Kidney (tissue), 22 donors: ENCODE measurements at places on chromosomes 7 and 10. TPM values are rescaled to one million over a fixed set of nuclear protein-coding genes. Genes with fewer than 3 reads are reported as not detected.

Gene NDUFB8
- total RNA-seq = 162 TPM

Gene CCL24
- total RNA-seq = not detected

Gene SPDYE9
- not detected for total RNA-seq

Gene HDAC9
- 22.1 TPM for total RNA-seq

Gene TMEM140
- 31.3 TPM for total RNA-seq

DNA sequence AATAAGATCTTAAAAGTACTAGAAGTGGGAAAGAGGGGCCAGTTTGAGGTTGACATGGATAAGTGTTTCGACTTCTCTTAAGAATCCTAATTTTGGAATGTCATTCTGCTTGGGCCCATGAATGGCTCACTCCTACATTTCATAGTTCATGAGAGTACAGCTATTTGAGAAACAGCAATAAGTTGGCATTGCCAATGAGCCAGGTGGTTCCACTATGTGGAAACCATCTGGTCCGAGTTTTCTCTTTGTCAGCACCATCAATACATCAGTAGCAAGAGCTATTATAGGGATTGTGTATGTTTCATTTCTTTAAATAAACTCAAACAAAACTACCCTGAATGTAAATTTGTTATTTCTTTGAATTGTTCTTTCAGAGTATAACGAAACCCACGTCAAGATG is 78.1 kb upstream of the NEBL start:
- H3K4me1 ChIP-seq = no peaks in the 10 kb centered on the region
- DNase-seq = no peak
- H3K36me3 ChIP-seq = no peaks in the 10 kb centered on the region
- H3K27me3 ChIP-seq = no peaks in the 10 kb centered on the region

GRCh38 chr7:7718492-7718891 is at the start of gene RPA3:
Gene RPA3 (minus strand): TSS chr7:7718607. CDS start chr7:7640418, 78,189 bp downstream.
- no peak for DNase-seq
- H3K27me3 ChIP-seq = no peaks in the 10 kb centered on the region
- H3K27ac ChIP-seq = no peak within 1 kb of the TSS
- H3K4me1 ChIP-seq = no peaks in the 10 kb centered on the region

DNA sequence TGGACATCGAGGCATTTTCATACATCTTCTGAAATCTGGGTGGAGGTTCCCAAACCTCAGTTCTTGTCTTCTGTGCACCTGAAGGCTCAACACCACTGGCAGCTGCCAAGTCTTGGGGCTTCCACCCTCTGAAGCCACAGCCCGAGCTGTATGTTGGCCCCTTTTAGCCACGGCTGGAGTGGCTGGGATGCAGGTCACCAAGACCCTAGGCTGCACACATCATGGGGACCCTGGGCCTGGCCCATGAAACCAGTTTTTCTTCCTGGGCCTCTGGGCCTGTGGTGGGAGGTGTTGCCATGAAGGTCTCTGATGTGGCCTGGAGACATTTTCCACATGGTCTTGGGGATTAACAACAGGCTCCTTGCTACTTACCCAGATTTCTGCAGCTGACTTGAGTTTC is 62.1 kb downstream of the INPP5A start:
- no peaks in the 10 kb centered on the region for H3K4me1 ChIP-seq
- no peaks in the 10 kb centered on the region for H3K36me3 ChIP-seq
- H3K27ac ChIP-seq = no peak overlapping the region
- H3K27me3 ChIP-seq = no peaks in the 10 kb centered on the region
- no peak overlapping the region for H3K4me3 ChIP-seq
- peak; percentile 41 for DNase-seq

- no peaks in the 10 kb centered on the region for H3K36me3 ChIP-seq
- H3K27me3 ChIP-seq = no peaks in the 10 kb centered on the region
- DNase-seq = no peak
Measured at GRCh38 chr10:44958898-44959246, 730 bp upstream of the RASSF4 start.

DNA sequence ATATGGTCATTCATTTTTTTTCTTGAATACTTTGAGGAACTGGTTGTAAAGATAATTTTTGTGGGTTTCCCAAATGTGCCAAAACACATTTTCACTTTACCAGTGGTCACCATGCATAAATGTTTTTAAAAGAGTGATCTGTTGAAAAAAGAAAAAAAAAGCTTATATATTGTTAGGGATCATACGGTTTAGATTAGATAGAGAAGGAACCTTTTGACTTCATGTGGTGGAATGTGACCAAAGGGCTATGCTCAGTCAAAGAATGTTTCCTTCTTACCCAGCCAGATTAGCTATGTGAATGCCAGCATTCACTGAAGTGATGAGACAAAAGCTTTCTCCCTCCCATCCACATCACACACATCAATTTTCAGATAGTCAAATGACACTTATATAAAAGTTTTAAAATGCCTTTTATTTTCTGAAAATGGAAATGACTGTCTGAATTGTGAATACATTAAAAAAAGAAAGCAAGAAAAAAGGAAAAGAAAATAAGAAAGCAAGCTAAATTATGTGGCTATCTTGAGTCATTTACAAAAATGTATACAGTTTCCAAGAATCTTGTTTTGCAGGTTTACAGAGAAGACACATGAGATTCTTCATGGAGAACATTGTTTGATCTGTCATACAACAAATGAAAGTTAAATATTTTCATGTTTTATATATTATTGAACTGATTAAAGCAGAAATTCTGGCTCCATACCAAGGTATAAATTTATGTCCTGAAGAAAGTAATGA is 8.6 kb upstream of the CPED1 start:
- H3K4me1 ChIP-seq = no peaks in the 10 kb centered on the region
- no peaks in the 10 kb centered on the region for H3K27me3 ChIP-seq
- no peak for DNase-seq
- no peaks in the 10 kb centered on the region for H3K36me3 ChIP-seq
- H3K4me3 ChIP-seq = no peak overlapping the region
- H3K27ac ChIP-seq = no peak overlapping the region

GRCh38 chr10:26481914-26482550 is 43.9 kb downstream of the APBB1IP start:
- H3K36me3 ChIP-seq = no peaks in the 10 kb centered on the region
- no peaks in the 10 kb centered on the region for H3K27me3 ChIP-seq
- H3K4me3 ChIP-seq = no peak overlapping the region
- H3K4me1 ChIP-seq = peaks cover 5% of the 10 kb centered on the region

DNA sequence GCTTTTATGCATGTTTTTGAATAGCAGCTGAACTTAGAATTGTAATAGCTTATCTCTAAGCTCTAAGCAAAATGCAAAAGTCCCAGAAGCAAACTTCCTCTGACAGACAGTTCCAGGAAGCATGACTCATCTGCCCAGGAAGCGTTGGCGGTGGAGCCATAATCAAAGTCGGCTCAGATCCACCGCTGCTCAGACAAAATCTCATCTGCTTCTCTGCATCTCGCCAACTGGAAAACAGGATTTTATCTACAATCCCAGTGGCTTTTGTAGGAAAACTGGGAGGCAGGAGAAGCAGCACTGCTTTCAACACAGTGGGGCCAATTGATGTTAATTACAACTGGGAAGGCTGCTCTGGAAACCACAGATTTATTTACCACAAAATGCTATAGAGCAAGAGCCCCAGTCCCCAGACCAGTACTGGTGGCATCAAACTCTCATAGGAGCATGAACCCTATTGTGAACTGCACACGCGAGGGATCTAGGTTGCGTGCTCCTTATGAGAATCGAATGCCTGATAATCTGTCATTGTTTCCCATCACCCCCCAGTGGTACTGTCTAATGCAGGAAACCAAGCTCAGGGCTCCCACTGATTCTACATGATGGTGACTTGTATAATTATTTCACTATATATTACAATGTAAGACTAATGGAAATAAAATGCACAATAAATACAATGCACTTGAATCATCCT is 99.9 kb downstream of the CUBN start:
- no peak overlapping the region for H3K4me3 ChIP-seq
- DNase-seq = no peak
- no peak overlapping the region for H3K27ac ChIP-seq
- H3K27me3 ChIP-seq = no peaks in the 10 kb centered on the region
- no peaks in the 10 kb centered on the region for H3K4me1 ChIP-seq
- no peaks in the 10 kb centered on the region for H3K36me3 ChIP-seq

GRCh38 chr7:134022286-134022911 is 104.7 kb upstream of the LRGUK start:
- no peaks in the 10 kb centered on the region for H3K36me3 ChIP-seq
- H3K4me1 ChIP-seq = no peaks in the 10 kb centered on the region
- DNase-seq = no peak
- H3K27ac ChIP-seq = no peak overlapping the region

- H3K36me3 ChIP-seq = no peaks in the 10 kb centered on the region
- no peak overlapping the region for H3K4me3 ChIP-seq
- H3K27me3 ChIP-seq = no peaks in the 10 kb centered on the region
Measured at GRCh38 chr10:53786236-53786900, 1013.8 kb upstream of the MBL2 start.
